WERI-Rb-1 (cell line): ENCODE measurements at places on chromosomes 1 and 21.

DNA sequence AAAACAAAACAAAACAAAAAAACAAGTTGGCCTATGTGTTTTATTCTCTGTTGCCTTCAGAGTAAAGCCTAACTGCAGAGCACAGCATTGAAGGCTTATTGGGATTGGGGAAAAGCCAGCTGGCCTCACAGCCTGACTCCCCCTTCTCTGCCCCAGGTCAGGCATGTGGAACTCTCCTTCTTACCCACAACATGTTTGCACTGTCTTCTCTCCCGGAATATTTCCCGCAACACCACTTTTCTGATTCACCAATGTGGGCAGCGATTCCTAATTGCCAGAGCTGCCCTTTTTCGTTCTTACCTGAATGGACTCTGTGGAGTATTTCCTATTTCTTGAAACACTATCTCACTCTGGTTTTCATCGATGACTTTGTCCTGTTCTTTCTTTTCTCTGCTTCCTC is 2.8 kb upstream of the TARBP1 start:
- DNase-seq = no peak

DNA sequence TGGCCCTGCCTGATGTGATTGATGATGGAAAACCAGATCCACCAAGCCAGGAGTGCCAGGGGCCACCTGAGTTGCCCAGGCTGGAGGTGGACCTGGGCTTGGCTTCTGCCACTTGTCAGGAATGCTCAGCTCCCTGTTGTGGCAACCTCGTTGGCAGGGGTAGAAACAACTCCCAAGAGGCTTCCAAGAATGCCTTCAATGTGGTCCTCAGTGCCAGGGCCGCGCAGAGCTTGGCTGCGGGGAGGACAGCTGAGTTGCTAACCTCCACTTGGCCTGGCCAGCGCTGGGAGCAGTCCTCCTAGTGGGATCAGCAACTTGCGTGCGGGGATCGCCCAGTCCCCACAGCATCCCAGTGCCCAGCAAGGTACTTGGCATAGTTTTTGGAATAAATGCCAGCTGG is 9.0 kb downstream of the MYOM3 start:
- DNase-seq = no peak

- no peak for DNase-seq
Measured at GRCh38 chr21:40054403-40054802, 187.2 kb downstream of the PCP4 start.

GRCh38 chr1:32755098-32755809 is 52.7 kb upstream of the SYNC start:
- no peak for DNase-seq

GRCh38 chr1:11179125-11179524 is 10.0 kb upstream of the ANGPTL7 start:
- no peak for DNase-seq

DNA sequence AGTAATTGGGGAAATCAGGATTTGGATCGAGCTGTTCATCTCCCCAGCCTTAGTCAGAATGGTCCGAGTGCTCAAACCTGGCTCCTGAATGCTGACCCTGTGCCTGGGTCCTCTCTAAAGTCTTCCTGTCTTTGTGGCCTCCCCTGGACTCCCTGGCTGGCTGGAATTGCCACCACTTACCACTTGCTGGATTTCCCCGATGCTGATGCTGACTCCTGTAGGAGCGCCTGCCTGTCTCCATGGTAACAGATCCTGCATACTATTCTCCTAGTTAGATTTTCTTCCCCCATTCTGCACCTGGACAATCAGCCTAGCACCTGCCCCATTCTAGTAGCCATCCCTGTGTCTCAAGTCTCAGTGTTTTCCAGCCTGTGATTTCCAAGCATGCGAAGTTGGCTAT is 382.2 kb upstream of the ESRRG start:
- no peak for DNase-seq

GRCh38 chr1:77303387-77303786 is 21.6 kb downstream of the AK5 start:
- DNase-seq = no peak

DNA sequence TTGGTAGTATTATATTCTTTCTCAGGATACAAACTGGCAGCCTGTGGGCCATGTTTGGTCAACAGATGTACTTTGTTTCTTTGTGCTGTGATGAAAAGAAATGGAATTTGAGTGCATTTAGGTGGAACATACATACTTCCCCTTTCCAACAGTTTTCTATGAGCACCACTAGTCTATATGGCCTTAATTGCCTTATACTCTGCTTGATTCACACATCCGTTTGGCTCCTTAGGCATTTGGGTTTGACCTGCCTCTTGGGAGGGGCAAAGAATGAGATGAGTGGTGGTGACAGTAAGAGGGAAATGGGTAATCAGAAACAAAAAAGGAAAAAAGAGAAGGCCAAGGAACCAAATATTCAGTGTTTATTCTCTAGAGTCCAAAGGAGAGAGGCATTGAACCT is 17.0 kb downstream of the CFAP126 start:
- DNase-seq = no peak

GRCh38 chr1:52168373-52169080 is 26.6 kb downstream of the ZFYVE9 start:
- DNase-seq = no peak

- no peak for DNase-seq
Measured at GRCh38 chr1:47471163-47471562, 33.3 kb downstream of the FOXD2 start.

DNA sequence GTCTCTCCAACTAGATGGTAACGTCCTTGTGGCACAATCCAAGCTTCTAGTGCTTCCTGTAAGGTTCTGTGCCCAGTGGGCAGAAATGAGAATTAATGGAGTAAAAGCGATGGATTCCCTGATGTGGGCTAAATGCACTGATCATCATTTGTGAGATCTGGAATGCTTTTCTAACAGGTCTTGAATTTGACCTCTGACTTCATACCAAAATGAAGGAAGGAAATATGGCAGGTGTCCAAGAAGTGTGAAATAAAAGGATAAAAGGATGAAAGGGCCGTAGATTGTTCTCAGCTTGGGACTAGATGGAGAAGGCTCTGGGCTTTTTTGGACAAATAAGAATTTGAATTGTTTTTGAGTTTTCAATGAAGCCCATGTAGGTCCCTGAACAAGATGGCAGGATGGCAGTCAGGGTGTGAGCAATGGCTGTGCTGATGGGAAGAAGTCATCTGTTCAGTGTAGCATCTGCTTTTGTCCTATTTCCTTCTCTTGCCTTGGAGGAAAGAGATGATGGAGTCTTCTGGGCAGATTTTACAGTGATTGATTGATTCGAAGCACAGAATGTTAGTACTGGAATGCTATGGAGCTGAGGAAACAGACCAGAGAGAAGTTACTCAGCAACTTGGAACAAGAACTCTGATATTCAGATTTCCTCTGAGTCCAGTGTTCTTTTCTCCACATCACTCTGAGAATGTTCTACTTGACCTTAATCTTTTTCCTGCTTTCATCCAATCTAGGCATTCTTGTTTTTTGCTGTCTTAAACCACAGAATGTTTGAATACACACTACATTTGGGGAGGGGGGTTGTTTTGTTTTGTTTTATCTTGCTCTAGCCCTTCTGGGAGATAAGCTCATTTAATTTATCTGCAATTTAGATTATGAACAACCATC is 286.0 kb downstream of the HLX start:
- no peak for DNase-seq

- no peak for DNase-seq
Measured at GRCh38 chr21:43597052-43597451, 62.2 kb downstream of the HSF2BP start.

DNA sequence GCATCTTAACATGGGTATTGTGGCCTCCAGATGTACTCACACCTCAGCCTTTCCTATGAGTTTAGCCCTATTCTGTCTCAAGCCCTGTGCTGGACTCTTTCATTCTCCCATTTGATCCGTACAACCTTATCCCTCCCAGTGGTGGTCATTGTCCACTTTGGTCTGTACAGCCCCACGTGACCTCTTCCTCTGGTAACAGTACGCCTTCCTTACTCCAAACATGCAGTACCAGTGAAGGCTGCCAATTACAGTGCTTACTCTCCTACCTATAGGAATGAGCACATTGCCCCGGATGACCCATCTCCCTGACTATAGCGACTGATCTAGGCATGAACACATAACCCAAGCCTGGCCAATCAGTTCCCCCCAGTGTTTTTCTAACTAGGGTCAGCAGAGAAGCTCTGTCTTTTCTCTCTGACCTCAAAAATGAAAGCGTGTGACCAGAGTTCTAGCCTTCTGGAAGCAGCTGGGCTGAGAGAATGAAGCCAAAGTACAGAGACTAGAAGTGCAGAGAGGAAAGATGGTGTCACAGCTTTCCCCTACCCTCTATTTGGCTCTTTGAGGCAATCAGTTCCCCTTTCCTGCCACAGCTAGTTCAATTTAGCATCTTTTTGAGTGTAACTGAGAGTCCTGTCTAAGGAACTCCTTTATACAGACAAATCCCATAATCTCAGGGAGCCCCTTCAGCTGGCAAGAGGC is 9.9 kb upstream of the QSOX1 start:
- no peak for DNase-seq

GRCh38 chr1:176754676-176755075 is 291.7 kb downstream of the PAPPA2 start:
- DNase-seq = no peak

- peak; percentile 67 for DNase-seq
Measured at GRCh38 chr1:162391790-162392563, 10.4 kb downstream of the C1orf226 start.

DNA sequence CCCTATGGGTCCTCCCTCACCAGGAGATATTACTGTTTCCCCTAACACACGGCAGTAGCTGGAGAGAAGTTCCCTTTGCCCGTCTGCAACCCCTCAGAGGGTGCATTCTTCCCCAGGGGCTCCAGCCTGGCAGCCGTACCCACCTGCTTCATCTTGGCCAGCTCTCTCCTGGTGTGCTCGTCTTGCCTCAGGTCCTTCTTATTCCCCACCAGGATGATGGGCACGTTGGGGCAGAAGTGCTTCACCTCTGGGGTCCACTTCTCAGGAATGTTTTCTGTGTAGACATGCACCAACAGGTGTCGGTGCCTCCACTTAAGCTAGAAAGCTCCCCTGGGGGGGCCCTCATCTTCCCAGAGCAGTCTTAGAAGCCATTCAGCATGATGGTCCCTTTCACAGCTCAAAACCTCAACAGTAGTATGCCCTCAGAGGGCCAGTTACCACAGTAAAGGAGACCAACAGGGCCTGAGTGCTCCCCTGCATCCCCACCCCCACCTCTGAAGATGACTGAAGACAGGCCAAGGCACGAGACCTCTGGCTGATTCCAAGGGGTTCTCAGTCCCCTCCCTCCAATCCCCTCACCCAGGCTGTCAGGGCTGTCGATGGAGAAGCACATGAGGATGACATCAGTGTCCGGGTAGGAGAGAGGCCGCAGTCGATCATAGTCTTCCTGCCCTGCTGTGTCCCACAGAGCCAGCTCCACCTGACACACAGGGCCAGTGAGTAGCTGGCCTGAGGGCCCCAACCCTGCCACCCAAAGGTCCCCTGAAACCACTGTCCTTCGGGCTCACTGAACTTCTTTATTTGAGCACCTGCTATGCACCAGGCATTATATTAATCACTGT is 4.3 kb downstream of the RHOC start:
- DNase-seq = no peak

DNA sequence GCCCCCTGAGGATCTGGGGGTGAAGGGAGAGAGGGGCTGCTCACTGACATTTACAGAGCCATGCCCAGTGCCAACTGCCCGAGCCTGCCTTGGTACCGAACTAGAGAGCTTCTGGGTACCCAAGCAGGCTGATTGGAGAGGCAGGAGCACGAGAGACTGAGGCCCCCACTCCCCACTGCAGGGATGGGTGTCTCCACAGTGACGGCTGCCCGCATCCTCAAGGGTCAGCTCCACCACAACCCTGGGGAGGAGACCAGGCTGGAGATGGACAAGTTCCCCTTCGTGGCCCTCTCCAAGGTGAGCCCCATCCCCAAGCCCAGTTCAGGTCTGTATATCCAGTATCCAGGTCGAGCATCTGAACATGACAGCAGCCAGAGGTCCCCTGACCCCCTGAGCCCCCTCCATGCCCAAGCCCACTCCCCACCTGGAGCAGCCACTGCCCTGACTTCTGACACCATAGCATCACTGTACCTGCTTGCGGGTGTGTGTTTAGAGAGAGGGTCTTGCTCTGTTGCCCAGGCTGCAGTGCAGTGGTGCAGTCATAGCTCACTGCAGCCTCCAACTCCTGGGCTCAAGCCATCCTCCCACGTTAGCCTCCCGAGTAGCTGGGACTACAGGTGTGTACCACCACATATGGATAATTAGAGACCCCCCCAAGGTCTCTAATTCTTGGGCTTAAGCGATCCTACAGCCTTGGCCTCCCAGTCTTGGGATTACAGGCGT is 51.9 kb downstream of the ALPL start:
- DNase-seq = no peak

DNA sequence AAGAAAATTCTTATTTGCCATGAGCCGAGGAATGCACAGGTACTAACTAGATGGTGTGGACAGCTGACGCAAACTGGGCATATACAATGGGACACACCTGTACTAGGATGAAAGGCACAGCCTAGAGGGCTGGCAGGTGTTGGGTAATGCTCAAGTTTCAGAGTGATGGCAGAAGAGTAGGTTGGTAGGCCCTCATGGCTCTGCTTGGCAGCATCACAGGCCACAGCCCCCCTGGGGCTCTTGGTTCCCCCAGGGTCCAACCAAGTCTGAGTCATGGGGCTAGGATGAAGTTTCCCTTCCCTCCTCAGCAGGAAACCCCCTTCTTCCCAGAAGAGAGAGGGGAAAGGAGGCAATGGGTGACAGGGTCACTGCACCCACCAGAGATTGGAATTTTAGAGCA is 35.2 kb downstream of the SPEN start:
- no peak for DNase-seq

GRCh38 chr1:161207173-161207572 is 5.0 kb downstream of the NDUFS2 start:
- no peak for DNase-seq

GRCh38 chr21:32813265-32813903 is 41.8 kb upstream of the PAXBP1 start:
- DNase-seq = no peak

GRCh38 chr1:231093156-231093922 is 53.3 kb upstream of the FAM89A start:
- peak; percentile 25 for DNase-seq

- no peak for DNase-seq
Measured at GRCh38 chr1:61812916-61813315, 70.6 kb downstream of the PATJ start.

DNA sequence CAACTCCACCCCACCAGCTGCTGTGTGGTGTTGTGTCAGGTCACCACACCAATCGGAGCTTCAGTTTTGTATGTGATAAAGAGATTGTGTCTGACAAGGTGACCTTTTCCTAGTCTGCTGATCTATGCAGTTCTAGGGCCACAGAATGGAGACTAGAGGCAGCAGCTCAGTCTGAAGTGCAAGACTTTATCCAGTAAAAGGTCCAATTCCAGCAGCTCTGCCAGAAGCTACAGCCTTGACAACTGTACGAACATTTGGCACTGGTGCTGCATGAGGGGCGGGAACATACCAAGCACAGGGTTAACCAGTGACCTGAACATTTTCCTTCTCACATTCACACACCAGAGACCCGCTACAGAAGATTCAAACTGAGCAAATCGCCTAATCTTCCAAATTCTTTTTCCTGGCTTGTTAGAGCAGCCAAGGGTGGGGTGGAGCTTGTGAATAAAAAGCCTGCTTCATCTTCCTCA is 9.3 kb downstream of the FMO1 start:
- DNase-seq = no peak
